Stimulated activated CD4-positive, alpha-beta T cell treated with anti-CD3 and anti-CD28 coated beads, Interleukin-15, amount 100 ng/mL, for 1 hour (primary cell): ENCODE measurements at places on chromosomes 1 and 21.

DNA sequence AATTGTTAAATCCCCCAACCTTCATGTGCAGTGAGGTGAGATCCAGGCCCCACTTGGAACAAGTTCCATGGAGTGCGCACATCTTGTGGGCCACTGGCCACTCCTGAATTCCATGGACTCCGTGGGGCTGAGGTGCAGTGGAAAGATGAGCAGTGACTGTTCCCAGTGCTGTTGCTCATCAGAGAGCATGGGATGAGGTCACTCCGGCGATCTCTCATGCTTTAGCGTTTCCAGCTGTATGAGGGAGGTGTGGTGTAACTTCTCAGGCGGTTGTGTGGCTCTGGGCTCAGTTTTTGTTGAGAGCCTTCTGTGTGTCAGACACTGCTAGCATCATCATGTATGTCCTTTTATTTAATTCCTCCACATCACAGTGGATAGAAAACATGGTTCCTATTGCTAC is 96.2 kb downstream of the GALNT2 start:
- DNase-seq, result no peak

DNA sequence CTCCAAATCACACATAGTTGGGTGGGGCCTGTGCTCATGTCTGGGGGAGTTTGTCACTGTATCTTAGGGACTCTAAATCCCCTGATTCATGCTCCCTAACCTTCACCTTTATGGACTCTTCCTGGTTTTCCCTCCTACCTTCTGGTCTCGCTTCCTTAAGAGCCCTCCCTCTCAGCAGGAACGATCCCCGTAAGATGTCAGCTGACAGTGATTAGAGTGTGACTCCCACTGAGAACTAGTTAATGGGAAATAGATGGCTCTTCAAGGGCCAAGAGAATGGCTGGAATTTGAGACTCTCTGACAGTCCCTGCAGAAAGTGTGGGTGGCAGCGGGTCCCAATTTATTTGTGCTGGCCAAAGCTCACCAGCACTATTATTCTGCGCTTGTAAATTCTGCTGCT is 22.0 kb downstream of the LYPD8 start:
- DNase-seq, result no peak

DNA sequence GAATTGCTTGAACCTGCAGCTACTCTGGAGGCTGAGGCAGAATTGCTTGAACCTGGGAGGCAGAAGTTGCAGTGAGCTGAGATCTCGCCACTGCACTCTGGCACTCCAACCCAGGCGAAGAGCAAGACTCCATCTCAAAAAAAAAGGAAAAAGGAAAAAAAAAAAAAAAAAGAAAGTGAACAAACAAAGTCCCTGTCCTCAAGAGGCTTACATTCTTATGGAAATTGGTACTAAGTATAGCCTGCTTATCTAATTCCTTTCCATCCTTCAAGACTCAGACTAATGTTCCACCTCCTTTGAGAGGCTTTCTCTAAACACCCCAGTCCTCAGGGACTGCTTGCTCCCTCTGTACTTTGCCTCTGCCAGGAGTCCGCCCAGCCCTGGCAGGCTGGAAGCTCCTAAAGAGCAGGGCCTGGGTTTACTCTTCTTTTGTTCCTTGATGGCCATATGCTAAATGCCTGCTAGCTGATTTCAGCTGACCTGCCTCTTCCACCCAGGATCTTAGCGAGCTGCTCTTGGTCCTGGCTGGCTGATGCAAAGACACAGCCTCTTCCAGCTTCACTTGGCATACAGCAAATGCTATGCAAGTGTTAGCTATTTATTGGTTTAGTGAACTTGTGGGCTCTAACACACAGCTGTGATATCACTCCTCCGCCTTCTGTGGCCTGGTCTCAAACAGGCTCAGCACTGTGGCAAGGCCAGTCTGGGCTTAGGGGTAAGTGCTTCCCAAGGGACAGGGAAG is 9.8 kb downstream of the SLC9A1 start:
- no peak for DNase-seq

DNA sequence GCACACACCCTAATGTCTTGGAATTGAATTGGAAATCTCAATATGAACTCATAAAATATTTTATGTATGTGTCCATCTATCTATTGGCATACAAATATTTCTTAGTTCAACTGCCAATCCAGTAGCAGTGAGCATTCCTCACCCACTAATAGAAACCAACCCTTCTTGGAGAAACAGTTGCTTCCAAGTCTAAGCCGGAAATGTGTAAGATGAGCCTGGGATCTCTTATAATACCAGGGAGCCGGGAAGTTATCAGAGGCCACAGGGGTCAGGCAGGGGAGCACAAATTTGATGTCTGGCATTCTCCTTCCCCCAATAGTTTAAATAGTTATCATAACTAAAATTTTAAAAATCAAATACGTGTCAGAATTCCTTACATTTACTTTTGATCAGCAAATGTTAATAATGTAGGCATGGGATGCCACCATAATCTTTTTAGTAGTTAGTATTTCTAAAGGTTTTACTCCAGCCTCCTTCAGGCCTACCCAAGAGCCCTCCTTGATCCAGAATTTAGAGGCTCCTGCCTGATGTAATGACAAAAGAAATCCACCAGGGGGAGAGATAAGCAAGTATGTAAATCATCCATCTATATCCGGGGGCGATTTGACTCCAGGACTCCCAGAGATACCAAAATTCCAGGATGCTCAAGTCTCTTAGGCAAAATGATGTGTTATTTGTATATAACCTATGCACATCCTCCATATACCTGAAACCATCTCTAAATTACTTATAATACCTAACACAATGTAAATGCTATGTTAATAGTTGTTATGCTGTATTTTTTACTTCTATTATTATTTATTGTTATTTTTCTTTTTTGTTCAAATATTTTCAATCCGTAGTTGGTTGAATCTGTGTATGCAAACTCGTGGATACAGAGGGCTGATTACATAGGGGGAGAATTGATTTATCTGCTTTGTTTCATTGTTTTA is 218.7 kb upstream of the COA6 start:
- DNase-seq, result no peak

- no peak for DNase-seq
Observed at GRCh38 chr1:9868244-9868590, 41.9 kb downstream of the CTNNBIP1 start.

- no peak for DNase-seq
Observed at GRCh38 chr1:73801912-73802429, 396.0 kb downstream of the LRRIQ3 start.

DNA sequence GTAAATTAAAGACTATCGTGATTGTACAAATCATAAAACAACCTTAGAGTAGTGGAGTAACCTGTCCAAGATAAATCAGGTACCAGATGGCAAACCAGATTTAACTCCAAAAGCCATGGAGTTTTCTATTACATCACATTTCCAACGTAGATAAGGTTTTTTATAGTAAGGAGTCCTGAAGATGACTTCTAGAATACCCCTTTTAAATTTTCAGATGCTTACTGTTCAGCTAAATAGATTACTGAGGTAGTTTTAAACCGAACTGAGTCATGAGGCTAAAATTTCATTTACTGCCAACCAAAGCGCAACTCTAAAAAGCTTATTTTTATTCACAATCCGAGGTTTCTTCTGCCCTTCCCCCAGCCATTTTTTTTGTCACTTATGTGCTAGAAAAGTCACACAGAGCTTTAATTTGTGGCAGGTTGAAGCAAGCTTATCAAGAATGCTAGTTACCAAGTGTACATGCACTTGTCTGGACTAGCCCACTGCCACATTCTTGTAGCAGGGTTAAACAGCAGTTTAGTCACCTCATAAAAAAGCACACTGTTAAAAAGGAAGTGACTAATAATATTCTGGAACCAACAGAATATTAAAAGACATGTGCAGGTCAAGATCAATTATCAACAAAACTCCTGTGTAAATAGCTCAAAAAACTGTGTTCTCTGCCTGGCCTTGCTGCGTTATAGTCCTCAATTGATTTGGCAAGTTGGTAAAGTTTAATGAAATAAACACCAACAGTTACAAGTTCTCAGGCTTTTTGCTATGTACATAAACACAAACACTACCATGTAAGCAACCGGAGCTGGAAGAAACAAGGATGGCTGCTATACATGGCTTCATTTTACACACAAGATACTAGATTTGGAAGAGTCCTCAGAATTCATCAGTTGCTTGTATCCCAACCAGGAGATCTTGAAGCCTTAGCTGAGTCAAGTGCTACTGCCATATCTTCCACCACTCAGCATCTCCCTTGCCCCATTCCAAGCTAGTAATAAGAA is 180.3 kb upstream of the DMRTA2 start:
- no peak for DNase-seq

DNA sequence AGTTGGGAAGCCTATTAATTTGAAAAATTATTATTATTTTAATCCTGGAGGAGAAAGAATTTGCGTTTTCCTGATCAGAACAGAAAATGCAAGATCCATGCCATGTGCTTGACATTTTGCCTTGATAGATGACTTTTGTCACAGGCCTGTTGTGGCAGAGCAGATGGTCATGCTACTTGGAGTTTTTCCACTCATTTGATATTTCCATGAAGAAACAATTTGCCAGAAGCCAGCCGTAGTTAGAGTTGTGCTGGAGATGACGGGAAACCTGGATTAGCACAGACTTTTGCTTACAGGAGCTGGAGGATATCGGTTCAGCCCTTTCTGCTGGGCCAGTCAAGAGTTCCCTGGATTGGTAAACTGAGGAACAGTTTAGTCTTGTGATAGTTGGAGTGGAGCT is 3.2 kb downstream of the RCAN3 start:
- no peak for DNase-seq

- no peak for DNase-seq
Observed at GRCh38 chr1:192378276-192378675, 61.5 kb downstream of the RGS21 start.
